ENCODE measurements at places on chromosomes 4 and X.
A peak's percentile ranks its signal among the peaks of the same experiment; 100 is the strongest.

- no peak for DNase-seq
These were observed 12.1 kb downstream of the LAMP2 start for GRCh38 chrX:120456973-120457372.

GRCh38 chrX:68416592-68416991, 16.7 kb downstream of the OPHN1 start:
- DNase-seq, result no peak

DNA sequence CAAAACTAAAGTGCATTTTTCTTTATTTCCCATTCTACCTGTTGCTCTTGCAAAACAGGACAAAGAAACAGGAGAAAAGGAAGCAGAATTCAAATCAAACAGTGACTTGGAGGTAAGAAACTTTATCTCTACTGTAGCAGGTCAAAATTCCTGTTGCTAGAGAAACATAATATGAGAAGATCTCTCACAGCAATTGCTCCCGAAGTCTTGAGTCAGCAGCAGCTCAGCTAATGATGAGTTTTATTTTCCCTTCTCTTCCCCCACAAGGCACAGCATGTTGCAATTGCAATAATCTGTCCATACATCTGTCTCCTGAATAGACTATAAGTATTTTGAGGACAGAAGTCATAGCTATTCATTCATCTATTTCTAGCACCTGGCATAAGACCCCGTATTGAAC, 112.7 kb downstream of the CLNK start:
- no peak for DNase-seq

DNA sequence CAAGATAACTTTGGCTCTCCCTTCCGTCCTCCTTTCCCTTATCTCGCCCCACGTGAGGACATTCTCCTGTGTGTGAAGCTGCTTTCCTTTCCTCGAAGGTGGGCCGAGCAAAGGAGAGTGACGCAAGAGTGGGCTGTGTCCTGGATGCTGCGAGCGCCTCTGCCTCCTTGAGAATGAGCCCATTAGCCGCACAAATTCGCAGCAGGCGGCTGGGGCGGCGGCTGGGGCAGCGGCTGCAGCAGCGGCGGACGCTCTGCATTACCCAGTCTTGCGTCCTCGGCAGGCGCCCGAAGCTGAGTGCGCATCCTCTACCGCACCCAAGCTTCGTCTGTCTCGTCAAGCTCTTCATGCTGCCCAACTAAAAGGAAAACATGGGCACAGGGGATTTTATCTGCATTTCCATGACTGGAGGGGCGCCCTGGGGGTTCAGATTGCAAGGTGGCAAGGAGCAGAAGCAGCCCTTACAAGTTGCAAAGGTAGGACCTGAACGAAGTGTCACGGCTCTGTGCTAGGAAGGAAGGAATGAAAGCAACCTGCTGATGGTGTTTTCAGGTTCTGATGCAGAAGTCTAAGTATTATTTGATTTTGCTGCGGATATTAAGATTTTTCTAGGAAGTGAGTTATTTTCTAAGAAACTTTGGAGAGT, at the start of gene SYNPO2:
Gene SYNPO2, plus strand, starts transcription at position 189 of the 646 bp plus-strand sequence. Its CDS starts 183 bp downstream, at position 372.
- peak; percentile 2 for DNase-seq

DNA sequence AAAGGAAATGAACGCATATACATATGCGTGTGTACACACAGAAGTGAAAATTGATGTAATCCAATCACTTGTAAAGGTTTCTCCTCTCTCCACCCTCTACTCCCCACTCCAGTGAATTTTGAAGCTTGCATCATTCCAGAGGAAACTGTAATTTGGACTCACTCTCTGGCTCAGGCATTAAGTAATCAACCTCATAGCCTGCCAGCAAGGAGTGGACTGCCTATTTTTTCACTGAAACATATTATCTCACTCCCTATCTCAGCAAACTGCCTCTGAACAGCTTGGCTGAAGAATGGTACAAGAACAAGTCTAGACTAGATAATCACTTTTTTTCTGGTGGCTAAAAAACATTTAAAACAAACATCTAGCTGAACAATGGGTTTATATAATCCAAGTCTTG, 124.2 kb downstream of the C4orf51 start:
- DNase-seq, result no peak

DNA sequence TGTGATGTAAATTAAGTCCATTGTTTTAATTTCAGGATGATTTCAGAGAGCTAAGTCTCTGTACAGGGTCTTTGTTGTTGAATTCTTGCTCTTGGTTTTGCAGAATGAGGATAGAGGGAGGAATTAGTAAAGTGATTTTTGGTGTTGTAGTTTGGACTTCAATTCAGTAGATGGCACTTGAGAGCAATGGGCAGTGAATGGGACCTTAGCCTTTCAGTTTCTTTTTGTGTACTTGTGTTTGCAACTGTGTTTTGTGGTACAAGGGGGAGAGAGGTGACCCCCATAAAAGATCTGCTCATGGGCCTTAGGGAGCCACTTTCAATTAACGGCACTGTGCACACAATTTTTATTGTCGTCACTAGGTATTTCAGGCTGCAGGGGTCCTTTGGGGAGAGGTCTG, 340.0 kb downstream of the DCAF12L2 start:
- DNase-seq, result no peak

DNA sequence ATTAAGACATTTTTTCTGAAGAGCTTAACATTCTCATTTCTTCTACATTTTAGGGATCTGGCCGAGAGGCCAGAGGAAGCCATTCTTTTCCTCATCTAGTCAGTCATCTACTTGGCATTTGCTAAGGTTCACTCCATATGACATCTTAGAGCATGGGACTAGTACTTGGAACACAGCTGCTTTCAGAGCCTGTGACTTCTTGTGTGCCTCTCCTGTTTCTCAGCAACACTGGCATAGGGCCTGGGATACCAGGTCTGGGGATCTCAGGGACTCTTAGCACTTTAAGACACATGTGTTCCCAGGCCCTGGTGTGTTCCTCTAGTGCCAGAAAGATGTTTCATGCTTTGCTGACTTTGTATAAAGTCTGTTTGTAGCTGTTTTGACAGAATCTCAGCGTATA, 7.3 kb downstream of the PLP1 start:
- no peak for DNase-seq

DNA sequence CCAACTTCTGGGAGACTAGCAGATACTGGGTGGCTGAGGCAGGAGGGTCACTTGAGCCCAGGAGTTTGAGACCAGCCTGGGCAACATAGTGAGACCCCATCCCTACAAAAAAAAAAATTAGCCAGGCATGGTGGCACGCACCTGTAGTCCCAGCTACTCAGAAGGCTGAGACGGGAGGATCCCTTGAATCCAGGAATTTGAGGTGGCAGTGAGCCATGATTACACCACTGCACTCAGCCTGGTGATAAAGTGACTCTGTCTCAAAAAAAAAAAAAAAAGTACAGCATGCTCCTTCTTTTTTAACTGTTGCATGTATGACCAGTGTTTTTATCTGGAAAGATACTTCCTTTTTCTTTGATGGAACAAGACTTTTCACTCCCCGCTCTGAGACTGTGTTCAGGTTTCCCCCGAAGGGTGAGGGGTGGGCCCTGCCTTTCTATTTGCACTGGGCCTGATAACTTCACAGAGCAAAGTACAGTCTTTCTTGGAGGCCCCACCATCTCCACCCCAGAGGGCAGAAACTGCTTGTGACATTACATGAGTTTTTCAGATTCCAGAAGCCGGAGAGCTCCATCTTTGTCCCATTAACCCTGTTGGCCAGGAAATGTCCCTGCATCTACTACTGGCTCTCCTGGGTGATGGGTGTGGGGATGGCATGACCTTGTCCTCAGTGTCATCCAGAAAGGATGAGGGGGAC, 35.2 kb downstream of the NYX start:
- no peak for DNase-seq

All from stimulated activated CD4-positive, alpha-beta T cell treated with anti-CD3 and anti-CD28 coated beads, Interleukin-15, amount 100 ng/mL, for 1 hour (primary cell).